ENCODE measurements at places on chromosomes 7 and 10.

DNA sequence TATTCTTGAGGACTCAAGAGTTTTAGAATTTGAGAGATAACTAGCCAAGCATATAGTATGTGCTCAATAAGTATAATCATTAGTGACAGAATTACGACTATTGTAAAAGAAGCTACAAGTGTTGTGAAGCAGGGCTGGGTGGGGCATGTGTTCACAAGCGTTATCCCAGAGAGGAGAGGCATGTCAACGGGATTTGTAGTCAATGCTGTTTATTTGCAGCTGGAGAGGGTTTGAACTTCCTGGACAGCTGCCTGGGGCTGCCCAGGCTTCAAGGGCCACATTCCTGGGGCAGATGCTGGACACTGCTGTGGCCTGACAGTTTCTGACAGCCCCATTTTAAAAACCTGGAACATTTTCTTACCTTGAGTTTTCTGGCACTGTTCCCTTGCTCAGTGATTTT, 36.9 kb upstream of the CDHR3 start:
- DNase-seq: no peak

- peak; percentile 49 for DNase-seq
Measured at GRCh38 chr7:2018569-2019460, 213.9 kb downstream of the MAD1L1 start.

- no peak for DNase-seq
Measured at GRCh38 chr7:34758111-34758601, 100.1 kb downstream of the NPSR1 start.

GRCh38 chr7:11751315-11751714, 80.7 kb downstream of the THSD7A start:
- no peak for DNase-seq

DNA sequence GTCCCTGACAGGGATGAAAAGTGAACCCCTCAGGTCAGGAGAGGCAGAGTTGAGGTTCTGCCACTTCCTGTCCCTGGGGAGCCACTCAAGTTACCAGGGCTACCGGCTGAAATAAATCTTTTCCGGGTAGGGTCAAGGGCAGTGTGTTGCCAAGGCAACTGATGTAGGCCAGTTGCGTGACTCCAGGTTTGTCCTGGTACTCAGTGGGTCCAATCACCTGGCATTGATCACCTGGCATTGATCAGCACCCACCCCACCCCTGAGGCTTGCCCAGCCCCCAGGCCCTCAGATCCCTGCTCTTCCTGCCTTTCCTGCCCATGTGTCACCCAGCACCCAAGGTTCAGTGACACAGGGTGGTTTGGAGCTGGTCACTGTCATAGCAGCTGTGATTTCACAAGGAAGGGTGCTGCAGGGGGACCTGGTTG, 5.9 kb downstream of the SAP25 start:
- no peak for DNase-seq

DNA sequence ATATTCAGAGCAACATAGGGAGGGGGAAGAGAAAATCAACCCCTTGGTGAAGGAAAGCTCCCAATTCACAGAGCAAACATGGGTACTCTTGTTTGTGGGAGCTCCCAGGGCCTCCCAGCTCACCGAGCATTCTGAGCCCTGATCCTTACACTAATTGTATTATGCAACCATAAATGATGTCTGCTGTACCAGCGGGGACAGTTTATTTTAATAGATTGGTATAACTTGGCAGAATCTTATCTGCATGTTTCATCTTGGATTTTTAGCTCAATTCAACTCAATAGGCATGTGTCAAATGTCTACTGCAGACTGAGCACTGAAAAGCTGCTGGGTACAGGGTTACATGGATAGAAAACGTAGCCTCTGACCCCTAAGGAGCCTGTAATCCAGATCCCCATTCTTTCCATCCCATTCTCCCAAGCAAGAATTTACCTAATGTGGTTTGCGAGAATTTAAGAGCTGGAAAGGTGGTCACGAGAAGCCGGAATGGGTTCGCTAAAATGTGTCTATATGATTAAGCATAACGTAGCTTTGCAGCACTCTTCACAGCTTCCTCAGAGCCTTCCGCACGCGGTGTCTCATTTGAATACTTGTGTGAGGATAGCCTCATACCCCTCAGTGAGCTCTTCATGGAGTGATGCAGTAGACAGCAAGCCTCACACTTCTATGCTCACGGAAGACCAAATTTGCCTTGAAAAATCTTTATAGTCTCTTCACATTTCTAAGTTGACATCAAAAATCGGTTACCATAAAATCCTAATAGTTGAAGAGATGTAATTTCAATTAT, 18.3 kb downstream of the EGFR start:
- DNase-seq: no peak

GRCh38 chr7:36062154-36062815, 90.8 kb upstream of the EEPD1 start:
- DNase-seq: no peak

GRCh38 chr7:102933763-102934162, 21.0 kb downstream of the LRRC17 start:
- DNase-seq: peak; percentile 85

GRCh38 chr10:113084031-113084430, 134.0 kb downstream of the TCF7L2 start:
- no peak for DNase-seq

GRCh38 chr10:33612551-33612950, 278.1 kb upstream of the NRP1 start:
- no peak for DNase-seq

DNA sequence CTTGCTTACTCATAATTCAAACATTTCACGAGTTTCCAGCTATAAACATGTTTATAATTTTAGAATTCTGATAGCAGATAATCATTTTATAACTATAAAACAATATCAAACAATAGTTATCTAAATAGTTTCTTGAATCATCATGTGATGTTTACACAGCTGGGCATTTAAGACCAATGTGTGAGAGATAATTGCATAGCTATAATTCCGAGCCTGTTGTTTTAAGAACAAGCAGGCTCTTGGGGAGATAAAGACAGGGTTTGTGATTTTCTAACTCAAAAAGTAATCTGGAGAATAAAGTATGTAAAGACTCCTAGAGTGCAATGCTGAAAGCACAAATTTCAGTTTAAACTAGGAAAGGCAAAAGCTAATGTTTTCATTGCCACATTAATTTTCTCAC, 331.2 kb downstream of the LRRTM3 start:
- DNase-seq: no peak

- no peak for DNase-seq
Measured at GRCh38 chr7:30224511-30225062, 59.8 kb upstream of the ZNRF2 start.

GRCh38 chr7:156423876-156424275, 216.7 kb upstream of the RNF32 start:
- DNase-seq: no peak

DNA sequence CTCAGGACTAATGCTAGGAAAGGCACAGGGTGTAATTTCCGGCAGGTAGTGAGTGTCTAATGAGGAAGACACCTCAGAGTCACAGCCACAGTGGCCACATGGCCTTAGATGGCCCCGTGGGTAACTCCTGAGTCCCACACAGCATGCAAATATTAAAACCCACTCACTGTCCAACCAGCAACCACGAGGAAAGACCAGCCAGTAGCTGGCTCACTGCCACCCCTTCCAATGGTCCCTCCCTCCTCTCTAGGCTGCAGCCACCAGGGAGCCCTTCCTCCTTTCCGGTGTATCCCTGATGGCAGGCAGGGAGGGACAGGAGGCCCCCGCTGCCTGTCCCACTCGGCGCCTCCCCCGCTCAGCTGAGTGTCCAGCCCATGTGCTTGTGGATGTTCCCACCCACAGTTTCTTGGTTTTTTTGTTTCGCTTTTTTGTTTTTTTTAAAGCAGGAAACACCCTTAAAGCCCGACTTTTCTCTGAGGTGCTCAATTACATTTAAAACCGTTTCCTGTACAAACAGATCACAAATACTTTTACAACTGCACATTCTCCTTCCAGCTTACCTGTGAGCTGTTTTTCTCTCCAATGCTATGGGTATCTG, 9.2 kb downstream of the BNIP3 start:
- no peak for DNase-seq

GRCh38 chr7:47088329-47089067, 493.4 kb downstream of the TNS3 start:
- peak; percentile 18 for DNase-seq

- DNase-seq: no peak
Measured at GRCh38 chr10:3118641-3119091, 51.3 kb downstream of the PFKP start.

DNA sequence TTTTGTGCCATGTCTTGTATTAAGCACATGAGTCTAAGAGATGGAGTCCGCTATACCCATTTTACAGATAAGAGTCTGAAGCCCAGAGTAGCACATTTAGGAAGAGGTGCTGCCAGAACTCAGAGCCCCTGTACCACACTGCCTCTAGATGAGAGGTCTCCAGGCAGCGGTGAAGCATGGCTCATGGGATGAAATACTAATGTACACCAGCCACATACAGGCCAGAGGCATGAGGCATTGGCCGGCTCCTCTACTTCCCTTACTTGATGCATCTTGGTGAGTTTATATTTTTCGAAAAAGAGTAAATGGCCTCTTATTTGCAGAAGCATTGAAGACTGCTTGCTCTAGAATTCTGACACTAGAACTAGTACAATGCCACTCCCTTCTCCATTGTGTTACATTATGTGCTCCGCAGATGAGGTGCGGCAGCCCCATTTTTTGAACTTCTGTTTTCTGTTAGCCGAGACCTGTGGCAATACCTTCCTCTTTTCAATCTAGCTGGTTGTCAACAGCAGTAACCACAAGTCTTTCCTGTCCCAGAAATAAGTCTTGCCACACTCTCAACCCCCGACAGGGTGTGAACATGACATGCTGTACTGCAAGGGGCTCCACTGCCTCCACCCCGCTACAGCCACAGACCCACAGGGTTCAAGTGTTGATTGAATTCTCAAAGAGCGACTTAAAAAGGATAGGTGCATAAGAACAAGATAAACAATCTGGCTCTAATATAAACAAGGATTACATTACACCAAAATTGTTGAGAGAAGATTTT, 145.3 kb downstream of the CELF2 start:
- DNase-seq: no peak

DNA sequence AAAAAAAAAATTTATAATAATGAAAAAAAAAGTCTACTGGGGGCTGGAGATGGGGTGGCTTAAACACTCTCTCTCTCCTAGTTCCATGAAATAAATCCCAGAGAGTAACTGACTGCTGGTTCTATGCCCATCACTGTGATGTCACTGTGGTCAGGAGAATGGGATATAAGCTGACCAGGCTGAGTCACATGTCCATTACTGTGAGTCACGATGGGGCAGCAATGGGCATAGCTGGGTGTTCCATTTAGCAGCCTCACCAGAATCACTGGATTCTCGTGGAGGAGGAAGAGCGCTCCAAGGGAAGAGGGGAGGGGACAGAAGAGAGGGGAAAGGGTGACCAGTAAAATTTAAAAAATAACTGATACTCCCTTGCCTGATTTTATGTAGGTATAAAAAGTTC, 37.1 kb downstream of the MASTL start:
- peak; percentile 70 for DNase-seq

- no peak for DNase-seq
Measured at GRCh38 chr7:114710499-114710898, 211.4 kb upstream of the MDFIC start.

DNA sequence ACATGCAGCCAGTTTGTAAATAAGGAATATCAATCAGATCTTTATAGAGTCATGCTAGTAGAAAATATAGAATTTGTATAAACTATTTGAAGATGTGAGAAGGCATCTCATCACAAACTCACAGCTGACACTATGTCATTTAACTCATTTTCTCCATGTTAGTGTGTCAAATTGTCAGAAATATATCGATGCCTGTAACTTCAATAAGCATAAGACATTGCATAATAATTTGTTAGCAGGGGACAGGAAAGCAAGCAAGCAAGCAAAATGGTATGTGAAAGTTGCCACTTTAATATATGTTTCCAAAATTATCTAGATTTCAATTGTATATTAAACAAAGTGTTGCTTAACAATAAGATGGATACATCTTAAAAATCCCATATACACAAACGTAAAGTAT, 571.0 kb downstream of the ARL4A start:
- DNase-seq: no peak
